ENCODE measurements at places on chromosomes 13 and 19.

GRCh38 chr13:48001114-48001881, at the start of gene SUCLA2:
Gene SUCLA2, minus strand, starts transcription at chr13:48001273. Its CDS starts 4 bp downstream, at chr13:48001269.
- DNase-seq, result peak; percentile 81

DNA sequence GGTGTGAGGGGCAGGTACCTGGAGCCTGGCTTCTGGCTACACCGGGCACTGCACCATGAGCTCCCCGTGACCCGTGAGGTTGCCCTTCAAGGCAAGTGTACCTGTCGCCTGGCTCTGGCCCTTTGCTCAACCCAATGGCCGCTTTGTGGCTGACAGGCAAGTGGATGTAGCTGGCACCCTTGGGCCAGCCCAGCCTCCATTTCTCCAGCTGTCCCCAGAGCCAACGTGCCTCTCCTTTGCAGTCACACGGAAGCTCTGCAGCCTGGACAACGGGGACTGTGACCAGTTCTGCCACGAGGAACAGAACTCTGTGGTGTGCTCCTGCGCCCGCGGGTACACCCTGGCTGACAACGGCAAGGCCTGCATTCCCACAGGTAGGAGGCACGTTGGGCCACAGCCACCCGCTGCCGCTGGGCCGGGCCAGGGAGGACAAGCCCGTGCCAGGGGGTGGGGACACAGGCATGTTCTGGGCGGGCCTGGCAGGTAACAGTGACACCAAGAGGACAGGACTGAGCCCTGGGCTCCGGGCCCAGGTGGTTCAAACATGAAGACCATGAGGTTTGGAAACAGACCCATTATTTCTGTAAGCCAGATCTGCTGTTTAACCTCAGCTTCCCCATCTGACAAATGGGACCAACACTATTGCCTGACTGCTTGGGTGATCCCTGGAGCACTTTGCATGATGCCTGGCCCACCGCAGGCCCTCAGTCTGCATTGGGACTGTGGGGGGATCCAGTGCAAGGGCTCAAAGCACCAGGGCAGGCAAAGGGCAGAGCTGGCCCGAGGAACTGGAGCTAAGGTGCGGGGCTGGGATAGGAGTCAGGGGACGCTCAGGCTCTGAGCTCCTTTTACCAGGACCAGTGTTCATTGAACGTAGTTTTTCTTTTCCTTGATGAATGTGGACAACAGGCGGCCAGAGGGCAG, 17.5 kb upstream of the PROZ start:
- DNase-seq, result no peak

GRCh38 chr13:62473944-62474237, 1058.2 kb upstream of the PCDH20 start:
- no peak for DNase-seq

GRCh38 chr19:2171349-2172145, 7.8 kb downstream of the DOT1L start:
- peak; percentile 73 for DNase-seq

DNA sequence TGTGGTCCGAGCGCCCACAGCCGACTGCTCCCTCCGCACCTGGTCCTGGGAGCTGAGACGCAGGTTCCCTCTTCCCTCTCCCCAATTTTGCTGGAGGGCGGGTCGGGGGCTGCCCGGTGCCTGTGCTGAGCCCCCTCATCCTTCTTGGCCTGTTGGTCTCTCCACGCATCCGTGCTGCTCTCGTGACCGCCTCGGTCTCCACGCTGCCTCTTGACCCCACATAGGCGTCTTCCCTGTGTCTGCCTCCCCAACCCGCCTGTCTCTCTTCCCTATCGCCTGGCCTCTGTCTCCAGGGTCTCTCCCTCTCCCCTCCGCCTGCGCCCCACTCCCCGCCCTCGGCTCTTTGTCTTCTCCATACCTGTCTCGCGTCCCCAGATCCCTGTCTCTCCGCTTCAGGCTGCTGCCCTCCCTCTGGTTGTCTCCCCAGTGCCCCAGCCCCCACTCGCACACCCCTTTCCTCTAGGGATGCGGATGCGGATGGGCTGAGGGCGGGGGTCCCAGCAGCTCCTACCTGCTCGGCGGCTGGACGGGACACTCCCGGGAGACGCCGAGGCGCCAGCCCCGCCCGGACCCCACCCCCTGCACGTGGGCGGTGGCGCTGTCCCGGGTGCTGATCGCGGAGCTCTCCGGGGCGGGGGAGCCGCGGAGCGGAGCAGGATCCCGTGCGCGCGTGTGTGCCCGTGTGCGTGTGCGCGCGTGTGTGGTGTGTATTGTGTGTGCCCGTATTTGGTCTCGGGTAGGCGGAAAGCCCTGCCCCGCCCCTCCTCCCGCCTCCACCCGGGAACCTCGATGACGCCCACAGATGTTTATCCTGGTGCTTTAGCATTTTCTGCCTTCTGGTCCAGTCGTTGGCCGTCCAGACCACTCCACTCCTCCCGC, at the start of gene SYT5:
Gene SYT5 (minus strand): TSS at position 684 of the 879 bp plus-strand sequence. CDS start 1,248 bp downstream, outside the sequence.
- peak; percentile 46 for DNase-seq

DNA sequence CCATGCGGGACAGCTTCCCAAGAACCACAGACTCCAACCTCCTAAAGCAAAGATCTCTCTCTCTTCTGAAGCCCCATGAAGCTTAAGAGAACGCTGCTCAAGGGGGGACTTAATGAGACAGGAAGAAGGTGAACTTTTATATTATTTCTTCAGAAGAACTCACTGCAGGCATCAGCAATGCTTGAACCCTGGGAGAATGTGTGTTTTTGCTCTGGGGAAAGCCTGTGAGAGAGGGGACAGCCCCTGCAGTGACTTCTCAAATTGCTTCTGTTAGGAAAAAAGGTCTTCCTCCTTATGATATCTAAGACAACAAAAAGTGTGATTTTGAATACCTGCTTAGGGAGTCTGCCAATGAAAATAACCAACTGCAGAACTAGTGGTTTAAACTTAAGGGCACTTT, 23.0 kb downstream of the GJA3 start:
- DNase-seq, result no peak

DNA sequence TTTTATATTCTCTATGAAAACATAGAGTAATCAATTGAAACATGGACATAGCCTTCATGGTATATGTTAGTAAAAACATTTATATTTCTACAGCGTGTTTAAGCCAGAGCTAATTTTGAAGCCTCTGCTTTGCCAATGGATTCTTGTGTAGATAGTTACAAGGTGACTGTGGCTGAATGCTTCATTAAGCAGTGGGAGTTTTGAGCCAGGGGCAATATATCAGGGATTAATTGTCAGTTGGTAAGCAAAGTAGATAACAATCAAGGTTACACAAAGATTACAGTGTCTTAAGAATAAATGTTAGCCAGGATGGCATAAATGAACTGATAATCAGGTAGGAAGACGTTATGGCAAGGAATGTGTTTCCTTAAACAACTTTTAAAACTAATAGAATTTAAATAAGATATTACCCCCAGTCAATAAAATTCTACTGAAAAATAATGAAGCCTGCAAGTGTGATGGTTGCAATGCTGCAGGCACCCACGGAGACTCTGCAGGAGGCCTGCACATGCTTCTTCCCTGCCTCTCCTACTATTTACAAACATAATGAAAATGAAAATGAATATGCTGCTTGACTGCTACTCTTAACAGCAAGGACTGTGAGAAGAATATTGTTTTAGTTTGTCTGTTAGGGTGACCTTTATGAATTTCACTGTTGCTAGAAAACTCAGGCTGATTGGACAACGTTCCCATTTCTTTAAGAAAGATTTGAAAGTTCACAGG, 588.5 kb downstream of the GPC5 start:
- DNase-seq, result no peak

- no peak for DNase-seq
These were observed 14.2 kb downstream of the FBXO46 start for GRCh38 chr19:45716359-45717130.

DNA sequence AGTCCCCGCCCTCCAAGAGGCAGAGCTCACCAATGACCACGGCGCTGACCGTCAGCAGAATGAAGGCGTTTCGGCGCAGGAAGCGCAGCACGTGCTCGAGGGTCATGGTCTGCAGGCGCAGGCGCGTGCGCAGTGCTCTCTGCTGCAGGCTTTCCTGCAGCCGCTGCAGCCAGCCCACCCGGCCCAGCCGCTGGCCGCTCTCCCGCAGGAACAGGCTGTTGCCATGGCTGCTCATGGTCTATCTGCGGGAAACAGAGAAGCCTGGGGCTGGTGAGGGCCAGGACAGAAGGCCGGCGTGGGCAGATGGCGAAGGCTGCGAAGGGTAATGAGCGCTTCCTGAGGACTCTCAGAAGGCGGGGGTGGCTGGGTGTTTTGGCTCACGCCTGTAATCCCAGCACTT, 7.0 kb downstream of the SLC1A6 start:
- DNase-seq, result no peak

- no peak for DNase-seq
These were observed 40.6 kb upstream of the ZNF681 start for GRCh38 chr19:23799321-23799720.

DNA sequence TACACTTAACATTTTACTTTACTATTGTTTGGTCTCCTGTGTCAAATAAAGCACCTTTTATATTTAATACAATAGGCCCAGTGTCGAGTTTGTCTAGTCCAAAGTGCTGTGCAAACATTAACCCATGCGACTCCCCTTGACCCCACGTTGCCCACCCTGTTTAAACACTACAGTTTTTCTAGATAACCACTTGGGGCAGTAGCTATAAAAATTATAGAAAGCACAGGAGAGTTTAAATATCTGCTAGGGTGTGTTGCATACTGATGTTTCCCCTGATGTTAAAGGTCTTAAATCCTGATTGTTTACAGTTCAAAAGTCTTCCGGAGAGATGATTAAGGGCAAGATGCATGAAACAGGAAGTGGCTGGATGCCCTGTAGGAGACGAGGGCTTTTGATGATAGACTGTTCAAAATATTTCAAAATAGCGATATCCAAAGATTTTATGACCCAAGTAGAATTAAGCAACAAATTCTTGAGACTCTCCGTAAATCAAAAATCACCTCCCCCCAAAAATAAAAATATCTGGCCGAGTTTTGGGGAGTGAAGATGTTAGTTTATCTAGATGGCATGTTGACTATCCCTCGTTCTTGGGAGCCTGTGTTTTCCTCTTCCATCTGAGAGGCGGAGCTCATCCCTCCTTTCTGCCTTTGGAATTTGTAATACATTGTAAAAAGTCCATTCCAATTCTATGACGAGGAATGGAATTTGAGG, 167.1 kb downstream of the FGF9 start:
- DNase-seq, result no peak

- DNase-seq, result no peak
These were observed 993 bp downstream of the FUT6 start for GRCh38 chr19:5838353-5839064.

DNA sequence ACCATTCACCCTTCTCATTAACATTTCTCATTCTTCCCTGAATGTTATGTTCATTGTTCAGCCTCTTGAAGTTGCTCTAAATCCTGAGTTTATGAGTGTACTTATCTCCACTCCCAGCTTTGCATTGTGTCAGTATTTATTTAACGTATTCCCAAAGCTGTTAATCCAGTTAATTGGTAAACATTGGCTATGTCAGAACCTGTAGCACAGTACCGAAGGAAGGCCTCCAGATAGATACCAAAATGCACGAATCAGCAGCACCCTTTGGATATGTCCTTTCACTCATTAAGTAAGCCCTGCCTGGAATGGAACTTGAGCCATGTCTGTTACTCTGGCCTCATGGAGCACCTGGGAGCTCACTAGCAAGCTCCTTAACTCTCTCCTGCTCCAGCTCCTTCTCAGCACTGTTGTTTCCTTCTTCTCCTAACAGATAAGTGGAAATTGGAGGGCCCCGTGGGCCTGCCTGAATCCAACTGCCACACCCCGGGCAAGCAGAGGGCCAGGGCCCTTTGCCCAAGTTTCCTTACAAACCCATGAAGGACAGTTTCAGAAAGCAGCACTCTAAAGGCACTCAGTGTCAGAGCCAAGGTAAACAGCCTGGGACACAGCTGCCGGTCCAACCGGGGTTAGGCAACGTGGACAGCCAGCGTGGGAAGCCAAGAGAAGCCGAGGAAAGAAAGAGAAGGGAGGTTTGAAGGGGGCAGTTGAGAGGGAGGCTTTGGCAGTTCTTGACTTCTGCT, 155.0 kb upstream of the SERP2 start:
- DNase-seq, result no peak

- DNase-seq, result no peak
These were observed 121.7 kb upstream of the MAB21L1 start for GRCh38 chr13:35598233-35598632.

DNA sequence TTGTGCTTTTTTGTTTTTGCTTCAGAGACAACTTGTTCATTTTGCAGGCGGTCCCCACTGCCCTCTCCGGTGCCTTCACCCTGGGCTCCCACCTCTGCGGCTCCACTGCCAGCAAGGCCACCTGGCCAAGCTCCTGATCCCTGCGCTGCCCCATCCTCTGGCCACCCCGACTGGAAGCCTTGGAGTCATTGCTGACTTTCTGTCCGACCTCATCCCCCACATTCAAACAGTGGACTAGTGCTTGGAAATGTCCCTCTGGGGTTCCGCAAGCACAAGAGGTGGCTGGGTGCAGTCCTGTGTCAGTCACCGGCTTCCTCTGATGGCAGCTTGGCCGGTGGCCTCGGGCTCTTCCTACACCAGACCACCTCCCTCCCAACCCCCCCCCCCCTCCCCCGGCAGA, 17.0 kb downstream of the IL17D start:
- DNase-seq, result no peak

DNA sequence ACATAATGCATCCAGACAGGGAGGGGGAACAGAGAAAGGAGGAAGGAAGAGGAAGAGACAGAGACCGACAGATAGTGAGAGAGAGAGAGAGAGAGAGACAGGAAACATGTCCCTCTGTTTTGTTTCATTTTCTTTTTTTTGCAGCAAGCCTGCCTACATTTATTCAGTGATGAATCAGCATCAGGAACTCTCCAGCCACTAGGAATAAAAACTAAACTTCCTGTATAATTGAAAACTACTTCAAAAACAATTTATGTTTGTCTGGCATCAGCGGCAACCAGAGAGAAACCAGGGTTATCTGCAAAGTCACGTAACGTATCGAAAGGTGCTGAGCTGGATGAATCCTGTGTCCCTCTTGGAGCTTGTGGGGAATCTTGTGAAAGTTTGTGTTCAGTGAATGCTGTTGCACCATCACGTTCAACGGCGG, 148.6 kb upstream of the SOX21 start:
- no peak for DNase-seq

GRCh38 chr19:18368504-18369222, 17.3 kb upstream of the GDF15 start:
- DNase-seq, result no peak

DNA sequence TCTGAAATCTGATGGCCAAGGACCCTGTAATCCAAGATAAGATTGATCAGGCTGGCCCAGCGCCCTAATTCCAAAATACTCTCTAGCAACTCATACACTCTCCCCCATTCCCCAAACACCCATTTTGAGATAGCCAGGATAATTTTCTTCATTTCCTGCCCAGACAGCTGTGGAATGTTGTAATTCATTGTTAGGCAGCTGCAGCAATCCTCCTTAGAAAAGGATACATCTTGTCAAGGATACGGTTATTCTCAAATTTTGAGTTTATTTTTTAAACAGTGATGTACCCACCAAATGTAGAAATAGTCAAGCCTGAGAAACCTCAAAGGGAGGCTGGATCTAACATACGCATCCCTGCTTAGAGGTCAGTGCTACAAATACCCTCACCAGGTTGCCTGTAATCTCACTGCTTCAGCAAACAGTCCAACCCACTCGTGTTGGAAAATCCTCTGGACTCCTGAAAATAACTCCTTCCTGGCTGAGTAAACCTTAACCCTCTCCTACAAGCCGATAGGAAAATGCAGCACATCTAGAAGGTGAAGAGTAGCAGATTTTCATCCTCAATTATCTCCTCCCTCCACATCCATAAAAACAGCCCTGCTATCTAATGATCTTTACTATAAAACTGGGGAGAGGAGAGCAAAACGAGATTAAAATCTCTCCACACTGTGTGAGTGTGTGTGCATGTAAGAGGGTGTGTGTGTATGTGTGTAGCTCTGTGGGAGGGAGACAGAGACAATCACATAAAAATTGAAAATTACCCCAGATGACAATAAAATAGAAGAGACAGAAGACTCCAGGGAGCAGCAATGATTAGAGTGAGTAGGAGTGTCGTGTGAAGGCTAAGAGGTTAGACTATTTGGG, 683.1 kb downstream of the DIAPH3 start:
- DNase-seq, result no peak
